ENCODE measurements at places on chromosomes 2 and 18.

GRCh38 chr2:161136696-161137324, 23.4 kb upstream of the TANK start:
- peak; percentile 30 for DNase-seq

DNA sequence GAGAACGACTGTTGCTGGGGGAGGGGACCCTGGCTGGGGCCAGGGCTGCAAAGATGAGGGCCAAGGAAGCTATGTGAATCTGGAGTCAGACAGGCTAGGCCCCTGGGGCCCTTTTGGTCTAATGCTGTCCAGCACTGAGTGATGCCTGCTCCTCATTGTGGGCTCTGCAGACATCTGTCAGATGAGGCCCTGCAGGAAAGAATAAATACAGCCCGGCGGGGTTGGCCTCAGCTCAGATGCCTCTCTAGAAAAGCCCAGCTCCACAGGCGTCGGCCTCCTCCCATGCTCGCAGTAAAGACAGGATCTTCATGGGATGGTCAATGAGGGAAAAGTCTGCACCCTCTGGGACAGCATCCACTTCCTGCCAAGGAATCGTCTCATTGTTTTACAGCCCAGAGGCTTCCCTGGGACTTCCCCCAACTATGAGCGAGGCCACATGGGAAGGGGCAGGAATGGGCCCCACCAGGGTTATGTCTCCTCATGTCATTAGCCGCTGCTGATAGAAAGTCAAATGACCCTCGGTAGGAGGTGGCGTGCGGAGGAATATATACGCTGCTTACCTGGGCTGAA, 125.8 kb upstream of the GLI2 start:
- no peak for DNase-seq

- DNase-seq: no peak
These were observed 3.4 kb downstream of the MBD1 start for GRCh38 chr18:50277942-50278341.

DNA sequence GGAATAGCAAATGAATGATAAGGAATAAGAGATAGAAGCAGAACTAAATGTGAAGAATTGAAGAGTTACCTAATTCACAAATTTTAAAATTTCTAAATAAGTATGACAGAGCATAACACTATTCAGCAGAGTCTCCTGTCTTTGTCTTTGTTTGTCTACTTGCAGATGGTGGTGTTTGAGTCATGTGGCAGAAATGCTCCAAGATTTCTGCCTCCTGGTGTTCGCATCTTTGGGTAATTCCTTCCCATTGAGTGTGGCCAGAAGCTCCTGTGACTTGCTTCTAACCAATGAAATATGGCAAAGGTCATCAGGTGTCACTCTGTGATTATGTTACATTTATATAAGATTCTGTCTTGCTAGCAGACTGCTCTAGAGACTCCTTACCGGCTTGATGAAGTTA, 45.6 kb upstream of the GALNT3 start:
- DNase-seq: peak; percentile 17

DNA sequence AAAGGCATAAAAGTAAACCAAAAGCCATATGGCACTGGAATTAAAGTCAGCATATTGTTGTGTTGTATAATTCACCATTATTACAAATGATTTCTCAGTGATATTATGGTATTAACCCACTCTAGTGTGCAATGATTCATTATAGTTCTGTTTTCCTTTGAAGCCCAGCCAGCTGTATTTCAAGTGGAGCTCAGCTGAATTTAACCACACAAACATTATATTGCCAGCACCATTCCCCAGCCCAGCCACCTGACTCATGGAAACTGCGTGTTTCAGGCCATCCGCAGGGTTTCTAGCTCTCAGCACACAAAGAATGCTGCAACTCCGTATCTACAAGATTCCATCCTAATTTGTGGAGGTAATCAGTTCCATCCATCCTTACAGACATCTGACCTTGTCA, 166.8 kb upstream of the CHAC2 start:
- DNase-seq: peak; percentile 7

GRCh38 chr2:18626256-18626668, 36.9 kb upstream of the NT5C1B start:
- peak; percentile 90 for DNase-seq

DNA sequence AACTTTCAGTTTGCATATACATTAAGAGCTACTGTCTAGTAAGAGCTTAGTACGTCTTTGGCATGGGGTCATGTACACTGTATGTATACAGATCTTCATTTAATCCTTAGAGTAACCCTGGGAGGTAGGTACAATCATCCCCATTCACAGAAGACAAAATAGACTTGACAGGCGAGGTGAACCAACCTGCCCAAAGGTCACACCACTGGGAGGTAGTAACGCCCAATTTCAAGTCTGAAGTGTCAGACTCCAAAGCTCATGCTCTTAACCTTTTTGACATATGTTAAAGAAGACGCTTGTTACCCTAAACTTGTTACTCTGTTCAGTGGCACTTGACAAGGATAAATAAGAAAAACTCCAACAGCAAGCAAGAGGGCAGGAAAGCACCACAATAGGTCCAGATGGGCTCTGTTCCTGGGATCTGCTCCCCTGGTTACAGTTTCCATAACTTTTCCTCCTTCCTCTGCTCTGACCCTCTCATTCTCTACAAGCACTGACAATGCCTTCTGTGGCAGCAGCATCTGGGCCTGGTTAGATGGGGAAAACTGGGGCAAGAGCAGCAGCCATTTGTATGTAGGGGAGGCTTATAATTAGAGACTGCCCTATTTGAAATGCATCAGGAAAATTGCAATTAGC, 64.7 kb upstream of the SERTAD2 start:
- DNase-seq: no peak

GRCh38 chr2:169509298-169509885, at the start of gene KLHL41:
TSS of gene KLHL41 (plus strand) at chr2:169509702. CDS start at chr2:169509779, 77 bp downstream.
- DNase-seq: peak; percentile 23

GRCh38 chr2:234569776-234570430, 73.0 kb upstream of the ARL4C start:
- no peak for DNase-seq

- DNase-seq: peak; percentile 39
These were observed 51.0 kb upstream of the ZNF516 start for GRCh38 chr18:76546088-76546435.

- no peak for DNase-seq
These were observed 38.2 kb downstream of the PLEKHM3 start for GRCh38 chr2:207987025-207987716.

GRCh38 chr2:230933521-230934180, 8.6 kb upstream of the GPR55 start:
- no peak for DNase-seq

DNA sequence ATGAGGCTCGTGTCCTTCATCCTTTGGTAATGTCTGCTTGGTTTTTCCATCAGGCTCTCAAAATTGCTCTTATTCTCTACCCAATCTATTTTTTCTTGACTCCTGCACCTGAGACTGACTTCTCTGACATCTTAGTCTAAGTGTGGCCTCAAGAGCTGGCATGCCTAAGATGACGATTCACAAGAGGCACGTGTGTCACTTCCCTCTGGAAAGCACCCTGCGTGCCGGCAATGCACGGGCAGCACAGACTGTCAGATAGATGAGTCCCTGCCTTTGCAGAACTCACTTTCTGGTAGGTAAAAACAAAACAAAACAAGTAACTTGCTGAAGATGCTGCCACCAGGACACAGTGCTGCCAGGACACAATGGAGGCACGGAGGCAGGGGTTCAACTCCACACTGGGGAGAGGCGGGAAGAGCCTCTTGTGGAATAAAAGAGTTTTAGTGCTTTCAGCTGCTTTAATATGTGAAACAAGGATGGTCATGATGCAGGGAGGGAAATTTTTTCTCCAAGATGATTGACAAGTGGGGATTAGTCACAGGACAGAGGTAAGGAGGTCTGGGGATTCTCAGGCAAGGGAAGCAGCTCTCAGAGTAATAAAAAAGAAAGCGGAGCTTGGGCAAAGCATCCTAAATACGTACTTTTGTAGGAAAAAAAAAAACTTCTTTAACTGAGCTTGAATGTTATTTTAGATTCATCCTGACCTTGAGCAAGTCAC, 27.3 kb downstream of the CYB5A start:
- DNase-seq: no peak

GRCh38 chr2:61520261-61520660, 17.9 kb downstream of the XPO1 start:
- DNase-seq: no peak

DNA sequence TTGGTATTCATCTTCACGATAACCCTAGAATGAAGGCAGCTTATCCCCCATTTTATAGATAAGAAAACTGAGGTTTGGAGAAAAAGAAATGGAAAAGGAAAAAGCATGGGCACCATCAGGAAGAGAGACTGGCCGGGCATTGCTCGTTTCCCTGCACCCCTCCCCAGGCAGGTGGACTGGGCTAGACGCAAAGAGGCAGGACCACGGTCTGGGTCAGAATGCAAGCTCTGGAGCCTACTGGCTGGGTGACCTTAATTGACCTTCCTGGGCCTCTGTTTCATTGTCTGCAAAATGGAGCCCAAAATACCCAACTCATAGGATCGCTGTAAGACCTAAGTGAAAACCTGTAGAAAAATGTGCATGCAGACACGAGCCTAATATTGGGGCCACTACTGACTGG, 135.3 kb upstream of the GLI2 start:
- DNase-seq: no peak

DNA sequence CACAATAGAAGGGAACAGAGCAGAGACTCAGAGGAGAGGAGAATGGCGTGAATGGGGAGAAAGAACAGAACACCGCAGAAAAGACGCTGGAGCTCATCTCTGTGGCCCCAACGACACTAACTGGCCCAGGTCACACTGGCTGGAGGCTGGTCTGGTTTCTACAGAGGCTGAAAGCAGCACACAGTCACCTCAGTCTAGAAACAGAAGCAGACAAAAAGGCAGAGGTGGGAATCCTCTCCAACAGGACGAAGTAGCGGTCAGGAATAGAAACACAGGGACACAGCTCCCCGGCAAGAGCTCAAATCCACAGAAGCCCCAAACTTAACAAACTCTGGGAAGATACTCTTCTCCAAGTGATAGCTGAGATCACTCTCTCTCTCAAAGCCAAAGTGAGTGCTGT, 9.2 kb downstream of the SLC66A2 start:
- DNase-seq: no peak

GRCh38 chr2:45466053-45466452, 145.0 kb downstream of the SRBD1 start:
- DNase-seq: no peak

- no peak for DNase-seq
These were observed 5.0 kb upstream of the IL18RAP start for GRCh38 chr2:102417946-102418345.

- no peak for DNase-seq
These were observed 283.9 kb downstream of the ALPK2 start for GRCh38 chr18:58344861-58345463.

DNA sequence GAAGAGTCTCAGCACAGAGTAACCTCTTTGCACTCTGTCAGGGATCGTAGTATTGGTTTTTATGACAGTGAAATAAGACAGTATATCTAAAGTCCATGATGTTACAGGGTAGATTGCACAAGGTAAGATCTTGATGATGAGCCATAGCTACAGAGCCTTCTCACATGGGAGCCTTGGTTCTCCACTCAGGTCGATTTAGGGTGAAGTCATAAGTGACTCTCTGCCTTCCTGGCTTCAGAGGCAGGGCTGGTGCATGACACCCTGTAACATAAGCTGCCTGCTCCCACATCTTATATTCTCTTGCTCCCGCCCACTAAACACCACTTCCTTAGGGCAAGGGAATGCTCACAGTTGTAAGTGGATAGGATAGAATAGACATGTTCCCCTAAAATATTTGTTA, 13.3 kb downstream of the DAPL1 start:
- DNase-seq: no peak

DNA sequence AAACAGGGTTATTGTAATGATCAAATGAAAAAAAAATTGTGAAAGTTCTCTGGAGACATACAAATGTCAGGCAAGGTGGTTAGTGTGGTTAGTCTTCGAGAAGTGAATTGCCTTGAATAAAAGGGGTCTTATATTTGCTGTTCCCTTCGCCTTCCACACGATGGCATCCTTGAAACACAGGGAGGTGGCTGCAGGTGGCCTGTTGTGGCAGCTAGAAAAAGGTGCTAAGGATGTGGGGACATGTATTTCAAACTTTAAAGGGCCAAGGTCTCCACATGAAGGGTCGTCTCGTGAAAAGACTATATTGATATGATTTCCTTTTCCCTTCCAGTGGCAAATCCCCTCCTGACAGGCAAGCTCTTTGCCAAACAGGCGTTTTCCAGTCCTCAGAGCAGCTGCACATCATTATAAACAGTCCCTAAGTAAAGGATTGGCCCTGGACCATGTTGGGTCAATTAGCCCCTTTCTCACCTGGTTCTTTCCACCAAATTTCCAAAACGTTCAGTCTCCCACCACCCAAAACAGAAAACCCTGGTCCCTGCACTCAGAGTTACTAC, 68.5 kb downstream of the COPS8 start:
- DNase-seq: peak; percentile 77

DNA sequence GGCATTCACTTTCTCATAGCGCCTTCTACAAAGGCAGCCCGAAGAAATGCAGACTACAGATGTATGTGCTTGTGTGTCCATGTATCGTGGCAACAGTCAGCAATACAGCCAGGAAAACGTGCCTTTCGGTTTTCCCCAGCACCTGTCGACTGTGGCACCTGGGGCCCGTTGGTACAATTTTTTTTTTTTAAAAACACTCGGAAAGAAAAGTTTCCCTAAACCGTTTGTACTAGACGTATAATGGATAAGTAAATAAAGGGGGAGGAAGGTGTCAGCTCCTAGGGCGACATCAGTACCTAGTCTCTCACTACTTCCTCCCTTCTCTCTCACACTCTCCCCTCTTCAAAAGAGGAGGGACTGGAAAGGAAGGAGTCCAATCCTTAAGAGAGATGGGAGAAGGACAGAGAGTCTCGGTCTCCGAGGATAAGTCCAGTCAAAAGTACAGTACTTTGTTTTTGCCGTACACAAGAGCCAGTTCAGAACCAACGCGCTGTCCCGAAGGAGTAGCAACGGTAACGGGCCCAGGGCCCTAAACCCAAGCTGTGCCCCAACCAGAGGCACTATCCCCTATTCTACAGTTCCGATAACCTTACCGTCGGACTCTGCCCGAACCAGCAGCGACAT, 759 bp downstream of the PPP4R3B start:
- peak; percentile 39 for DNase-seq

DNA sequence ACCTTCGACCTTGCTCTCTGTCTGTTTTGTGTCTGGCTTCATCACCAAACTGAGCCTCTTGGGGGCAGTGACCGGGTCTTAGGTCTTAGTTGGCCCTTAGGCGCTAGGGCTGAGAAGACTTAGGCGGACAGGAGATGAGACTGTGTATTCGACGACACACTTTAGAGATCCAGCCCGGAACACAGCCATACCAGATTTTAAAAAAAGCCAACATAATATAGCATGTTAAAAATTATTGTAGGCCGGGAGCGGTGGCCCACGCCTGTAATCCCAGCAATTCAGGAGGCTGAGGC, 9.5 kb upstream of the PROC start:
- DNase-seq: no peak

- DNase-seq: peak; percentile 35
These were observed 145.2 kb downstream of the BCL11A start for GRCh38 chr2:60408207-60408606.

DNA sequence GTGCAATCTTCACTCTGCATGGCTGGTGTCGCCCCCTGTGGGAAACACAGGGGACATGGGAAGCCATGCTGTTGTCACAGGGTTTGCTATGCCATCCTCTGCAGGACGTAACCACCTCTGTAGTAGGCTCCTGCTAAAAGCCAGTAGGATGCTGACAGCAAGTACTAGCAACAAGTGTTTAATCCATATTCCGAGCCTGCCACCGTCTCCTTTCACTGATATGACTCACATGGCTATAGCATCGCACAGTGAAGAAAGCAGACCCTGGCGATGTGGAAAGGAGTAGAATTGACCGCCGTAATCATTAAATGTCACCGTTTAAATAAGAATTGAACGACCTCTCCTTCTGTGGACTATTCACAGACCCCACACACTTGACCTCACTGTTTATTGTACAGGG, 57.8 kb downstream of the CD8B2 start:
- DNase-seq: no peak

- DNase-seq: no peak
These were observed 76.3 kb downstream of the ACTR3 start for GRCh38 chr2:113966171-113966570.
